ENCODE measurements at places on chromosomes 12 and 14.

DNA sequence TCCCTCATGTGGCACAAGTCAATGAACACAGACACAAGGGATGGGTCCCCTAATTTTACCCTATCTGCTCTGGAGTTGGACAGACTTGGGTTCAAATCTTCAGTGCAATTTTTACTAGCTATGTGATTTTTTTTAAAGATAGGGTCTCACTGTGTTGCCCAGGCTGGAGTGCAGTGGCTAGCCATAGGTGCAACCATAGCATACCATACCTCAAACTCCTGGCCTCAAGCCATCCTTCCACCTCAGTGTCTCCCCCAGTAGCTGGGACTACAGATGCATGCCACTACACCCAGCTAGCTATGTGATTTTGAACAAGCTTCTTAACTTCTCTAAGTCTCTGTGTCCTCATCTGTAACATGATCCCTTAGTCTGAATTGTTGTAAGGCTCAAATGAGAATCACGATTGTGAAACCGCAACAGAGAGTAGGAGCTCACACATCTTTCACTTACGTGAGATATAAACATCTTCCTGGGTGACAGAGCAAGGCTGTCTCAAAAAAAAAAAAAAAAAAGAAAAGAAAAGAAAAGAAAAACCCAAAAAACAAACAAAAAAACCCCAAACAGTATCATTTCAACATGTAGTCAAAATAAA, 4.7 kb downstream of the CALCOCO1 start:
- no peak for DNase-seq

DNA sequence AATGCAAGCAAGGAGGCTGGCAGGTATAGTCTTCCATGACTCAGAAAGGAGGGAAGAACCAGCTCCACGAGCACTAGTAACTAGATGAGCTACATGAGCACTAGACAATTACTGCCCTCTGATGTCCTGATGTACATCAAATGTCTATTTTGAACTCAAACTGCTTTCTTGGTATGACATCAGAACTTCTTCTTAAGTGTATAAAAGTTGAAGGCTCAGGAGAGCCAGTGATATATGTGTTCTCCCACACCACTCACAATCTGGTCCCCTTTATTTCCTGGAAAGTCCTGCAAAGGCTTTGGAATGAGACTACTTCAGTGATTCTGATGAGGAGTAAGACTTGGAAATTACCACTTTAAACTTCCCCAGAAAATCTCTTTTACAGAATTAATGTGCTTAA, 18.5 kb upstream of the DHRS7 start:
- no peak for DNase-seq

GRCh38 chr12:1926251-1926657, 7.8 kb upstream of the CACNA2D4 start:
- no peak for DNase-seq

DNA sequence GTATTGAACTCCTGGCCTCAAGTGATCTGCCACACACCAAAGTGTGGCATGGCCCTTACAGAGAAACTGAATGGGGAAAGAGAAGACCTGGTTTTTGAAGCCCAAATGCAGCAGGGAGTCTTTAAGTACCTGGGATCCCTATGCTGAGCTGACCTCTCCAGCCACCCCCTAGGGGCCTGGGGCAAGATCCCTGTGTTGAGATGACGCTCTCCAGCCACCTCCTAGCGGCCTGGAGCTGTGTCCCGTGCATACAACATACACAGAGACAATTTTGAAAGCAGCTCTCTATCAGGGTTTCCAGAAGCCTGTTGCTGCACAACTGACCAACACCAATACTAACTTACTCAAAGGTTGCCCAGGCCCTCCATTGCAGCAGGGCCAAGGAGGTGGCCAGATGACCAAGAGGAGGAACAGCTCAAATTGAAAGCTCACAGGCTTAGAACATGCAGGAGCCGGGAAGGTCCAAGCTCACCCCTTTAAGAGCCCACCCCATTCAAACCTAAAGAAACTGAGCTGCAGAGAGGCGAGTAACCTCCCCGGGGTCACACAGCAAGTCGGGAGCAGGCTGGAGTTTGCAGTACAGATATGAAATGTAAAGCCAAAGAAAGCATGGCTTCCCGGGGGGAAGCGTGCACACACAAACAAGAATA, 31.5 kb downstream of the TTC7B start:
- no peak for DNase-seq

DNA sequence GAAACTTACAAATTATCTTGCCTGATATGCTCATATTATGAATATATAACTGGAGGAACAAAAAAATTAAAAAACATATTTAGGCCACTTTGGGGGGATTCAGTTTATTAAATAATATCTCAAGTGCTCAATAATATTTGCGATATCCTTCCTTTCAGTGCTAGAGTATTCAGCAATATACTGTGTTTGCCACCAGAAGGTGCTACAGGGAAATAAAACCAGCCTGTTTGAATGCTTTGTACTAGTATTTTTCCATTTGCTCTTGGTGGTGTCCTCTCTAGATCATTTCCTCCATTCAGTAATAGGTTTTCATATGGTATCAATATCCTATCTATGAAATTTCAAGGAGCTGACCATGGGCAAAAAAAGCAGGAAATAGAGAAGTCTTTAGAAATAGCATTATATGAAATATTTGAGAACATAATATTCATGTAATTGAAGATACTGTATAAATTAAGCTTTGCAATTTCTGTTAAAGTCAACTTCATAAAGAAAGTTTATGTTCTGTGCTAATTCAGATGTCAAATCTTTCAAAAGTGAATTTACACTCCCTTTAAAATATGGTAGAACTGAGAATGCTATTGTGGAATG, 106.2 kb upstream of the NAV3 start:
- DNase-seq = no peak

DNA sequence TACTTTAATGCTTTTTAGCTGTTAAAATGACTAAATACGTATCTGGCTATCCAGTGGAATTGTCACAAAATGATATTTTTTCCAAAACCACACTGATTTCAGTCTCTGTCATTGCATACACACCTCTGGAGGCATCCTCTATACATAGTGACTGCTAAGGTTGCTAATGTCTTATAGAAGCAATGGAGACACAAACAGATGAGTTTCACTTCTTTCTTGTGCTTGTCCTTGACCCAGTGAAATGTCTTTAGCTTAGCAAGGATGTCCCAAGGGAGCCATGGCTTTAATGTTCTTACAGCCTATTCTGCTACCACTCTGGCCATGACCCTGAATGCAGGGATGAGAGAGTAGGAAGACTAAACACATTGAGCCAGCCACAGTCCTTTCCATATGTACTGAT, 90.3 kb downstream of the TPH2 start:
- no peak for DNase-seq

- no peak for DNase-seq
Observed at GRCh38 chr14:83425138-83425537, 1891.5 kb upstream of the SEL1L start.

- DNase-seq = no peak
Observed at GRCh38 chr12:120489018-120489417, 6.9 kb upstream of the DYNLL1 start.

Data from activated CD4-positive, alpha-beta T cell treated with anti-CD3 and anti-CD28 coated beads for 36 hours (primary cell).